Occipital lobe (tissue), 3 donors: ENCODE measurements at places on chromosomes 6 and 20.

GRCh38 chr6:56160489-56160888, 86.9 kb downstream of the COL21A1 start:
- no peak for DNase-seq

DNA sequence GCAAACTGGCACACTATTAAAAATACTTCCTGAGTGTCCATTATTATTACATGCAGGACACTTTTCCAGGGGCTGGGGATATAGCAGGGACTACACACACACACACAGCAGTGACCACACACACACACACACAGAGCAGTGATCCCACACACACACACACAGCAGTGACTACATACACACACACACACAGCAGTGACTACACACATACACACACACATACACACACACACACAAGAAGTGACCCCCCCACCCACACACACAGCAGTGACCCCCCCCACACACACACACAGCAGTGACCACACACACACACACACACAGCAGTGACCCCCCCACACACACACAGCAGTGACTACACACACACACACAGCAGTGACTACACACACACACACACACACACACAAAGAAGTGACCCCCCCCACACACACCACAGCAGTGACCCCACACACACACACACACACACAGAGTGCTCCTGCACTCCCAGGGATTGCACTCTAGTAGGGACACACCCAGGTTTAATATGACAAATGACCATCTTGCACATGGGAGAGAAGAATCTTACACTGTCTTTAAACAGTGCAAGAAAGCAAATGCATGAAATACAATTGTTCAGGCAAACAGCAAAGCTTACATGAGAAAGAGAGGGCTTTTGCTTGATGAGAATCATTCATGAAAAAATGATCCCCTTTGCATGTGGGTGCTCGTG, 115.5 kb downstream of the IRF4 start:
- DNase-seq: no peak

- DNase-seq: no peak
Measured at GRCh38 chr6:17237246-17237645, 43.9 kb upstream of the RBM24 start.

GRCh38 chr6:132499757-132500156, 13.2 kb downstream of the STX7 start:
- no peak for DNase-seq

- no peak for DNase-seq
Measured at GRCh38 chr20:36109251-36109947, 45.1 kb upstream of the EPB41L1 start.

DNA sequence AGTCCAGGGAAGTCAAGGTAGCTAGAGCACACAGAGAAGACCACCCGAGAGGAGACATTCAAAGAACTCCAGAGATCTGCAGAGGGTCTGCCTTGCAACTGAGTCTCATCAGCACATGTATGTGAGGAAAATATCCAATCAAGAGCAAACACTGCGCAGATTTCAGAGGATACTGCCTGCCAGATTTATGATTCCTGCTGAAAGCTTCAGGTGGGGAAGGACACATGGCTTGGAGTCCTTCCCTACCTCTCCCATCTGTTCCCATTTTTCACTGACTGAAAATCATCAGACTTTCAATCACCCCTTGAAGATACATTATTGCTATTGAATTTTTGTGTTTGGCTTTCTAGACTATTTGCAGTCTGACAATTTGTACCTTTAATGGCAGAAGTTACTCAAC, 7.6 kb upstream of the KIAA1586 start:
- DNase-seq: no peak

GRCh38 chr20:2469991-2470422, 582 bp downstream of the SNRPB start:
- DNase-seq: peak; percentile 60

- peak; percentile 20 for DNase-seq
Measured at GRCh38 chr6:20403766-20404640, 2.3 kb downstream of the E2F3 start.

DNA sequence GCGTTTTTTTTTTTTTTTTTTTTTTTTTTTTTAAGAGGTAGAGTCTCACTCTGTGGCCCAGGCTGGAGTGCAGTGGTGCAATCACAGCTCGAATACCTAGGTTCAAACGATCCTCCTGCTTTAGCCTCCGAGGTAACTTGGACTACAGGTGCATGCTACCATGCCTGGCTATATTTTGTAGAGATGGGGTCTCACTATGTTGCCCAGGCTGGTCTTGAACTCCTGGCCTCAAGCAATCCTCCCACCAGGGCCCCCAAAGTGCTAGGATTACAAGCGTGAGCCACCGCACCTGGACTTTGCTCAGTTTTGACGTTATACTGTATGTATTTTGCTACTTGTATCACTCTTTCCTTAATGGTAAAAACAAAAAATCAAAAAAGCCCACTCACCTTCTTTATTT, 101.5 kb upstream of the ZNFX1 start:
- no peak for DNase-seq

GRCh38 chr6:73766040-73766439, 70.0 kb downstream of the CD109 start:
- DNase-seq: no peak

DNA sequence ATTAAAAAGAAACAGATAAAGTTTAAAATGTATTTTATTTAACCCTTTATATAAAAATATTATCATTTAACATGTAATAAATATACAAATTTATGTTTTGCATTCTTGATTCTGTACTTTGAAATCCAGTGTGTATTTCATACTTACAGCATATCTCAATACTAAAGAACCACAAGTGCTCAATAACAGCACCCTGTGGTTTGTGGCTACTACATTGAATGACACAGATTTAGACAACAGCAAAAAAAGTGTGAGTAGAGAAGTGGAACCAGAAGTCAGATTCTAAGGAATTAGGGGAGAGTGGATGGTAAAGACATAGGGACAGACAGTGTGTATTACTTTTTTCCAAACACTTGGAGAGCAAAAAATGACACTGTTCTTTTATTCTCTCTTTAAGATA, 524.5 kb downstream of the BMP2 start:
- DNase-seq: no peak

DNA sequence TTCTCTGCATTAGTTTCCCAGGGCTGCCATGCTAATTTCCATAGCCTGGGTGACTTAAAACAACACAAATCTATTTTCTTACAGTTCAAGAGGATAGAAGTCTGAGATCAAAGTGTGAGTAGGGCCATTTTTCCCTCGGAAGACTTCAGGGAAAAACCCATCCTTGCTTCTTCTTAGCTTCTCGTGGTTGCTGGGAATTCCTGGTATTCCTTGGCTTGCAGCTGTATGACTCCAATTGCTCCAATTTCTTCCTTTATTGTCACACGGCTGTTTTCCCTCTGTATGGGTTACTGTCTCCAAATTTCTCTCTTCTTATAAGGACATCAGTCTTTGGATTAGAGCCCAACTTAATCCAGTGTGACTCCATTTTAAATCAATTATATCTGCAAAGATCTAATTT, 128.4 kb upstream of the JAG1 start:
- no peak for DNase-seq

DNA sequence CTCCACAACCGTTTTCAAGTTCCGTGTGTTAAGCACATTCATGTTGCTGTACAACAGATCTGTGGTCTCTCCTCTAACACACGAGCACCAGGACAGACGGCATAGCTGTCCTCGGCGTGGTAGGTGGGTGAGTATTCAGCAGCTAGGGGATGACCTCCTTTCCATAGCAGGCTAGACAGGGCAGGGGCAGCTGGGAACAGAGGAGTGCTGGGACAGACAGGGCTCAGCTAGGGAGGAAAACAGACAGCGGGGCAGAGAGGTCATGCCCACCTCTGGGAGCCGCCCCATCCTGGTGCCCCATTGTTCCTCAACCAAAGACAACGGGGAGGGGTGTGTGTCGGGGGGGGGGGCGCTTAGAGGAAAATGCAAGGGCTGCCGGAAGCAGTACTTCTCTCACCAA, 271.5 kb upstream of the FOXQ1 start:
- DNase-seq: no peak

DNA sequence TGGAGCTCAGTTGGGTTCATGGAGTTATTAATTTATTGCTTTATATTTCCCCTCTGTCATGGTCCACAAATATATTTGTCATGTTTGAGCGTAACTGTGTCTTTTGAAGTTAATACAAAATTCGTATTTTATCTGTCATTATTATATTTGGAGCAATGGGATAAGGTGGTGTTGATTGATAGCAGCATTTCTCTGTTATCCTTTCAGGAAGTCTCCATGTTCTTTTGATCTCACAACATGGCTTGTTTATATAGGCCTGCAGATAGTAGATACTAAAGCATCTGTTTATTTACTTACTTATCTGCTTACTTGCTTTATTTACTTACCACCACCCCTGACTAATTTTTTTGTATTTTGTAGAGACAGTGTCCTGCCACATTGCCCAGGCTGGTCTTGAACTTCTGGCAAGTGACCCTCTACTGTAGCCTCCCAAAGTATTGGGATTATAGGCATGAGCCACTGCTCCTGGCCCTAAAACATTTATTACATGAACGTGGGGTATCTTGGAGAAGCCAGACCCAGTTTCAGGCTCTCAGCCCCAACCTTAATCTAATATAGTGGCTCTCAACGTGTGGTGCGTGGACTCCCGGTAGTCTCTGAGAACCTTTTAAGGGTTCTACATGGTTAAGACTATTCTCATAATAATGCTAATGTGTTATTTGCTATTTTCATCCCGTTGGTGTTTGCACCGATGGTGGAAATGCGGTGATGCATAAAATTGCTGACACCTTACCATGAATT, 104.2 kb downstream of the NCOA3 start:
- DNase-seq: no peak

DNA sequence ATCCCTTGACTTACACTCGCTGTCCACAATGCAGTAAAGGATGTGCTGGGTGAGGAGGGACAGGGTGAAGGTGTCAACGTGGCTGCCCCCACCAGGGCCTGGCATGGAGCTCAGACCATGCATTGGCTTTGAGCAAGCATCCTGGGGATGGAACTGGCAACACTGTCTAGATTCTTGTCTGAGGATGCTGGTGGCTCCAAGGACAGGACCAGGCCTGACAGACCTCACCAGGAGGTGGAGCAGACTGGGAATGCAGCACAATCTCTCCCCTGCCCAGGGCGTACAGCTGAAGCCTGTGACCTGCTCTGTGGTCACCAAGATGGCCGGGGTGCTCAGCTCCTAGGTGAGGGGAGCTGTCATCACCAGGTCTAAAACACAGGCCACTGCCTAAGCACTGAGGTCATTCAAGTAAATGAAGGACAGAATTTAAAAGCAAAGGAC, 50.9 kb downstream of the MYH7B start:
- DNase-seq: no peak

- no peak for DNase-seq
Measured at GRCh38 chr6:170012037-170012330, 260.6 kb downstream of the ERMARD start.

DNA sequence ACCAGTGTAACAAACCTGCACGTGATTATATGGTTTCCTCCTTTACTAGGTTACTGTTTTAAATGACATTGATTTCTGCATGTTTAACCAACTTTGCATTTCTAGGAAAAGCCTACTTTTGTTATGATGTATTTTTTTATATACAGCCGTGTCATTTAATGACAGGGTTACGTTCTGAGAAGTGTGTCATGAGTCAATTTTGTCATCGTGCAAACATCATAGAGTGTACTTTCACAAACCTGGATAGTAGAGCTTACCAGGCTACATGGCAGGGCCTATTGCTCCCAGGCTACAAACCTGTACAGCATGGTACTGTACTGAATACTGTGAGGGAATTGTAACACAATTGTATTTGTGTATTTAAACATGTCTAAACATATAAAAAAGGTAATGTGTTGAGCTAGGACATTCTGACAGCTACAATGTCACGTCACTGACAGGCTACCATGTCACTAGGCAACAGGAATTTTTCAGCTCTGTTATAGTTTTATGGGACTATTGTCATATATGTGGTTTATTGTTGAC, 205.3 kb downstream of the PRL start:
- no peak for DNase-seq

- no peak for DNase-seq
Measured at GRCh38 chr20:1245578-1245977, 19.7 kb downstream of the RAD21L1 start.

GRCh38 chr6:35063701-35064280, 77.3 kb downstream of the TCP11 start:
- DNase-seq: no peak

DNA sequence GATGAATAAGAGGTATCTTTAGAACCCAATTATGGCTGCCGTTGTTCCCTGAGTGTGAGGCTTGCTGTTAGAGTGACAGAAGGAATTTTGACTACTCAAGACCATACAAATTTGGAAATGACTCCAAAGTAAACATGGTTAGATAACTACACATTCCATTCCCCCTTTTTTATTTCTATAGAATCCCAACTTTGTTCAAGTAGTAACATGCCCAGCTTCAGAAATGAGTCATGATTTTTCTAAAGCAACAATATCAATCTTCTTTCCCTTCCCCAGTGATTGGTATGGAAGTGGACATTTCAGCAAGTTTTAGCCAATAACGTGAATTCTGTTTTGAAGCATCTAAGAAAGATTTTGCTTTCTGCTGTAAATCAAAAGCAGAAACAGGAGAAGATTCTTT, 37.8 kb downstream of the HCRTR2 start:
- no peak for DNase-seq

- no peak for DNase-seq
Measured at GRCh38 chr20:59996108-59996507, 37.9 kb downstream of the CDH26 start.

GRCh38 chr6:11233673-11234573, 1.5 kb upstream of the NEDD9 start:
- DNase-seq: no peak

DNA sequence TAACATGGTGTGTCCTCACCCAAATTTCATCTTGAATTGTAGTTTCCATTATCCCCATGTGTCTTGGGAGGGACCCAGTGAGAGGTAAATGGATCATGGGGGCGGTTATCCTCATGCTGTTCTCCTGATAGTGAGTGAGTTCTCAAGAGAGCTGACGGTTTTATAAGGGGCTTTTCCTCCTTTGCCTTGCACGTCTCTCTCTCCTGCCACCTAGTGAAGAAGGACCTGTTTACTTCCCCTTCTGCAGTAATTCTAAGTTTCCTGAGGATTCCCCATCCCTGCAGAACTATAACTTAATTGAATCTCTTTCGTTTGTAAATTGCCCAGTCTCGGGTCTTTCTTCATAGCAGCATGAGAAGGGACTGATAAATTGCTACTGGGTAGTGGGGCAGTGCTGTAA, 789.3 kb downstream of the FRK start:
- DNase-seq: no peak

DNA sequence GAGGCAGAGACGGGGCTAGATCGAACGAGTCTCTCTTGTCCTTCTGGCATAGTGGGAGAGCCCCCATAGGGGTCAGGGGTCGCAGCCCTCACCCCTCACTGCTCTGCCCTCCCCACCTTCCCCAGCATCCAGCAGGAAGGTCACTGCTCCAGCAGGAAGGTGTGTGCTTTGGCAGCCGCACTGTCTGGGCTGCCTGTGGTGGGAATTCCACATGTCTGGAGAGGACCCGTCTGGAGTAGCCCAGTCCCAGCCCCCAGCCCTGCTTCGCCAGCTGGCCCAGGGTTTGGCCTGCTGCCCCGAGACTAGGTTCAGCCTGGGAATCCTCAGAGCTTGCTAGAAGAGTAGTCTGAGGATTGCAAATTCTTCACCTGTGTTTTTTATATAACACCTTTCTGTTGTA, 2.5 kb upstream of the R3HDML start:
- no peak for DNase-seq
